ENCODE measurements at places on chromosomes 12 and 14.

DNA sequence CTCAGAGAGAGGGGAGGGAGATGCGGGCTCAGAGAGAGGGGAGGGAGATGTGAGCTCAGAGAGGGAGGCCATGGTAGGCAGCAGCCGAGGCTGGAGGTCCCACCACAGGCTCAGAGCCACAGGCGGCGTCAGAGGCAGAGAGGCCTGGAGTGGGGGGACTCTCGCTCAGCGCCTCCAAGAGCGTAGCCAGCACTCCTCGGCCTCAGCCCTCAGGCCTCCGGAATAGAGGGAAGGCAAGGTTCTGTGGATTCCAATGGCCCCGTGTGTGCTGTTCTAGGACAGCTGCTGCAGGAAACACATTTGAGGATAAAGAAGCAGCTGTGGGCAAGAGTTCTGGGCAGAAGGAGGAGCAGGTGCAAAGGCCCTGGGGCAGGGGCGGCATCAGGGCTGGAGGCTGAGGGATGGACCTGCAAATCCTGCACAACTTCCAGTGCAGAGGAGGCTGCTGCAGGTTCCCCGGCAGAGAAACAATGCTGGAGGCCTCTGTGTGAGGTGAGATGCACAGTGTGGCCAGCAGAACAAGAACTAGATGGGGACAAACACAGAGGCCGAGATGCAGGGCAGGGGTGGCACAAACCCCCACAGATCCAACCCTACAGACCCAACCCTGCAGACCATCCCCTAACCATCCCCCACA lies 59.1 kb upstream of the GALNT9 start:
- no peak for DNase-seq

DNA sequence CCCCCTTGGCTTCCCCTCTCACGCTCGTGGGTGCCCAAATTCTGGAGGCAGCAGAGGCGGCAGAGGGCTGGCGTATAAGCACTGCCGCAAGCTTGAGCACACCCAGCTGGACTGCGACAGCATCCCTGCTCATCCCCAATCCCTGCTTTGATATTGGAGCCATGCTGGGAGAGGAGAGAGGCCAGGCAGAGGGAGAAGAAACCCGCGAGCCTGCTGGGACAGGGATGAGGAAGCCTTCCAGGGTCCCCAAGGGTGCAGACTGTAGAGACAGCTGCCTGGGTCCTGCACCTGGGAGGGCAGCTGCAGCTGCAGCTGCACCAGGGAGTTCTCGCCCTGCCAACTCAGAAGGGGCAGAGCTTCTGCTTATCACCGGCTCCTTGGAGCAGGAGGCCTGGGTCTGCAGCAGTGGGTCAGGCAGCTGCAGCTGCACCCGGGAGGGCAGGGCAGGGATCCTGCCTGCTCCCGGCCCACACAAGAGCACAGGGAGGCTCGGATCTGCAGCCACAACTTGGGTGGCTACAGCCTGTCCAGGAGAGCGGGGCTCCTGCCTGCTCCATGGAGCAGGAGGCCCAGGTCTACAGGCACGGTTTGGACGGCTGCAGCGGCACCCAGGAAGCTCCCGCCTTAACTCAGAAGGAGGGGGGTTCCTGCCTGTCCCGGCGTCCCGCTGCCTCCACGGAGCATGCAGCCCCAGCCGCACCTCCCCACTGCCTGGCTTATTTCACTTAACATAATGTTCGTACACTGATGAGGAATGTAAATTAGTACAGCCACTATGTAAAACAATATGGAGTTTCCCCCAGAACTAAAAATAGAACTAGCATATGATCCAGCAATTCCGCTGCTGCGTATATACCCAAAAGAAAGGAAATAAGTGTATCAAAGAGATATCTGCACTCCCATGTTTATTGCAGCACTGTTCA lies 60.4 kb upstream of the SGPP1 start:
- DNase-seq: no peak

GRCh38 chr14:96173636-96174475 lies 30.8 kb upstream of the BDKRB2 start:
- DNase-seq: no peak

DNA sequence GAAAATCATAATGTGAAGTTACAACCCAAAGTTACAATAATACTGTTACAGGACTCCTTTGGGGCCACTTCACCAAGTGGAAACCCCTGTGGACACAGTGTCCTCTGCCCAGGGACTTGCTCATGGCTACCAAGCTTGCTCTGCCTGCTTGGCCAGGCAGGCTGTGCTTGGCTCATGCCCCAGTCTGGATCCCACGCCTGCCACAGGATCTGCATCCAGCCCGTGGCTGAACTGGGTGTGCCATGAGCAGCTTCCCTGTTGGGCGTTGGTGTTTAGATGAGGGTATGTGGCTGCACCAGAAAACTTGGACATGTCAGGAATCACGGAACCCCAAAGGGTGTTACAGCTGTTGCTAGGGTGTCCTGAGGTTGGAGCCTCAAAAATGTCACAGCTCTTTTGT lies 820.9 kb downstream of the SLC6A15 start:
- DNase-seq: no peak

DNA sequence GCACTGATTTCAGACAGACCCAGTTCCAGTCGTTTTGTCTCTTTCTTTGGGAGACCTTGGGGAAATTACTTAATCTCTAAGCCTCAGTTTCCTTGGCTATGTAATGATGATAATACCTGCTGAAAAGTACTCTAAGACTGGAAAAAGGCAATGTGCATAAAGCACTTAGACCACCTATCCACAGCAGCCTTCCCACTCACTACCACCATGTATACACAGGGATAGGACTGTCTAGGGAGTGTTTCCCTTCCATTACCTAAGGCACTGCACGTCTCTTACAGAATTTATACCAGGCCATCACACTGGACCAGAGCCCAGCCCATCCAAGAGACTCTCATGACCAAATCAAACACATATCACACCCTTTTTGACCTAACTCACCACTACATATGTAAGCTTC lies 6.3 kb downstream of the RPS29 start:
- no peak for DNase-seq

DNA sequence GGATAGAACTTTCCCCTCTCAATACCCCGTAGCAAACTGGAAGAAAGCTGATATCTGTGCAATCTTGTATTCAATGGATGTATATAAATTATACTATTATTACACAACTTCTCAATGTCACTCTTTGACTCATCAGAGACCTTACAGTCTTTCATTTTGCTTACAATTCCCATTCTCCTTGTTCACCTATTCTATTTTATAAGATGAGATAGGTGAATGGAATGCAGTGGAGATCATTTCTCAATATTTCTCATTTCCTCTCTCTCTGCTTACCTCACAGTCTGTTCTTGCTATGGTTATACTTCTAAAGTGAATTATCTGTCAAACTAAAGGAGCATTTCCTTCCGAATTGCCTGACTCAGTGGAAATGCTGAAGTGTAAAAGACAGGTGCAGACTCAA lies 14.9 kb downstream of the FOXA1 start:
- DNase-seq: no peak

- no peak for DNase-seq
Measured at GRCh38 chr12:5268424-5269210, 163.3 kb upstream of the NTF3 start.

- no peak for DNase-seq
Measured at GRCh38 chr12:15702276-15702675, 86.9 kb downstream of the EPS8 start.

GRCh38 chr12:91854725-91855124 lies 290.9 kb downstream of the BTG1 start:
- no peak for DNase-seq

DNA sequence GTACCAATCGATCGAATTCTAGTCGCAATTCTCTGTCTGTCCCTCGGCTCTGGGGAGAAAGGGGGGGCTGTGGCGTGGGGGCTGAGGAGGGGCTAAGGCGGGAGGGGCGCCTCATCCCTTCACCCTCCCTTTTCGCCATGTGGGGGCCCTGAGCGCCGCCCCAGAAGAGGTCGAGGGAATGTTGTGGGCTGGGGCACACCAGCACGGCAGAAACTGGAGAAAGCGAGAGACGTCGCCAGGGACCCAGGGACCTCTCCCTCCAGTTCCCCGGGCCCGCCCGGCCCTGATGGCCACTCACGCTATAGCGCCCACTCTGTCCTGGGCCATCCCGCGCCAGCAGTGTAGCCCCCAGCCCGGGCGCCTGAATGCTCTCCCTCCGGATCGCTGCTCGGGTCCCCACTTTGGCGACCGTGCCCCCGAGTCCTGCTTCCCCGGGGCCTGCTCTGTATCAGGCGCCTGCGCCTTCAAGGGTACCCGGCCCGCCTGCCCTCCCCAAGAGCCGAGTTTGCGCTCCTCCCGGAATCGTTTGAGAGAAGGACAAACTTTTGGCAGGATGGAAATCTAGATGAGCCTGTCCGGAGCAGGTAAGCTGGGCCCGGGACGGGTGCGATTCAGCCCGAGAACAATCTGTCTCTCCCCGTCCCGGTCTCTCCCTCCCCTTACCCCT lies 62.6 kb downstream of the SMUG1 start:
- no peak for DNase-seq

GRCh38 chr12:49109641-49110463 lies 795 bp downstream of the LMBR1L start:
- no peak for DNase-seq

GRCh38 chr14:63343878-63344277 lies 25.1 kb upstream of the GPHB5 start:
- no peak for DNase-seq
